NCI-H524 (cell line): ENCODE measurements at places on chromosomes 3 and 15.

GRCh38 chr15:93820566-93820965 lies 410.8 kb upstream of the MCTP2 start:
- DNase-seq = no peak

DNA sequence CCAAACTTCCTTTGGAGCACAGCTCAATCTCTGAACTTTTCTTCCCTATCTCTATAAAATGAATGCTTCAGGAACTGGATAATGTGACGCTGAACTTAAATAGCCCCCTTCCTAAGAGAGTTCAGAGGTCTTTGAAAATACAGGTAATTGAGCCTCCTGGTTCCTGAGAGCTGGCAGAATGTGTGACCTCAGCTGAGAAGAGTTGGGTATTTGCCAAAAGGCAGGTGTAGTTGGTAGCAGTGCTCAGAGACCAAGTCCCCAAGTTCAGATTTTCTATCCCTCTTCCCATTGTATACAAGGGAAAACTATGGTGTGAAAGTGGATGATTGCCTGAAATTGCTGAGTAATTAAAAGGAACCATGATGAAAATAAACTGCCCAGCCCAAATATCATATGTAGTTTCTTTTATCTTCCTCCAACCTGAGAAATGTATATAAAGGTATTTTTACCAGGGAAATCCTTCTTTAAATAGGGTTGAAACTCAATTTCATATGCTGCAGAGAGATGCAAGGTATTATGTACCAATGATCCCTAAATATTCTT lies 154.6 kb upstream of the ICE2 start:
- no peak for DNase-seq

DNA sequence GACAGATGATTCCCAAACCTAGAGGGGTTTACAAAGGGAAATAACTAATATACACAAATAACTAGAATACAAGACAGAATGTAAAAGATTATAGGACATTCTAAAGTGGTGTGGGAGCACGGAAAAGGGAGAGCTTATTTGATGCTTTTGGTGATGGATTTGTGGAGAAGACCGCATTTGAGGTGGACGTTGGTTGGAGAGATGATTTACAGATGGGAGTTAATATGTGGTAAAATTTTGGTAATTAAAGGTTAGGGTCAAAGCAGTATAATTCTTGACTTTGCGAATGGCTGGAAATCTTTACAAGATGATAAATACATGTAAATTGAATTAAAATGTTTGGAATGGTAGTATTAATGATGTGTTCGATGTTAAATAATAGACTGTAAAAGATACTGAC lies 1.2 kb downstream of the KNL1 start:
- DNase-seq = no peak

GRCh38 chr15:76198456-76199105 lies 112.7 kb downstream of the ETFA start:
- no peak for DNase-seq
